ENCODE measurements at places on chromosomes 2 and 18.

DNA sequence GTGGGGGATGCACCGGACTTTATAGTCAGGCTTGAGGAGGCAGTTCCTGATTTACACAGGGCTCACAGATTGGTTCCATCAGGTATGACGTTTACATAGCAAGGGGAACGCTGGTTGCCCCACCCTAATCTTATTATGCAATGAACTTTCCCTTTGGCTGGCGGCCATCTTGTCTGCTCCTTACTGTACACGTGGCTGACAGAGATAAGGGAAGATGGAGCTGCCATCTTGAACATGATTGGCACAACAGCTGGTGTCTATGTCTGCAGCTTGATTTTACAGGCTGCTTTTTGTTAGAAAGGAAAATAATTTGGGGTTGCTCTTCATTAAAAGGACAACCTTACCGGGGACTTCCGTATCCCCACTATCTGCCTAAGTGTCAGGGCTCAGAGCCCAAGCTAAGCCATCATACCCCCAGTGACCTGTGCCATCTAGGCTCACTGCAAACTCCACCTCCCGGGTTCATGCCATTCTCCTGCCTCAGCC lies 33.5 kb upstream of the ATG16L1 start:
- DNase-seq, result no peak

DNA sequence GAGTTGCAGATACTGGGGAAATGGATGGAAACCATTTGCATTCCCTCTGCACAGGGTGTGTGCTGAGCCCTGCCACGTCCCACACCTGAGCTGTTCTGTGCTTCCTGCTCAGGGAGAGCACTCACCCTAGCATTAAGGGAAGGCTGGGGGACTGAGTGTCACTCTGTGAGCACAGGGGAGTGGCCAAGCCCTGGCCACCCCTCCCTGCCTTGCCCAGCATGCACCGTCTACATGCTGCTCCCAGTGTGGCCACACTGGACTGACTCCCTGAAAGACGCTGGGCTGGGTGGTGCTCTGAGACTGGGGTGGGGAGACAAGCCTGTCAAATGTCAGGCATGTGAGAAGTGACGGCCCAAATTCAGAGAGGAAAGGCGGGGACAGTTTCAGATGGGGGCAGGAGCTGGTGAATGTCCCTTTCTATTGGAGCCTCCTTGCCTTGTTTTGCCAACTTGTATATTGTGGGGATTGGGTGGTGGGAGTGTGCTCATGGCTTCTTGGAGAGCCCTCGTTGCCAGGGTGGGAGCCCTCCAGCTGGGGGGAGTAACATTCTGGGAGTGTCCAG lies 298.4 kb upstream of the HS6ST1 start:
- DNase-seq, result no peak

DNA sequence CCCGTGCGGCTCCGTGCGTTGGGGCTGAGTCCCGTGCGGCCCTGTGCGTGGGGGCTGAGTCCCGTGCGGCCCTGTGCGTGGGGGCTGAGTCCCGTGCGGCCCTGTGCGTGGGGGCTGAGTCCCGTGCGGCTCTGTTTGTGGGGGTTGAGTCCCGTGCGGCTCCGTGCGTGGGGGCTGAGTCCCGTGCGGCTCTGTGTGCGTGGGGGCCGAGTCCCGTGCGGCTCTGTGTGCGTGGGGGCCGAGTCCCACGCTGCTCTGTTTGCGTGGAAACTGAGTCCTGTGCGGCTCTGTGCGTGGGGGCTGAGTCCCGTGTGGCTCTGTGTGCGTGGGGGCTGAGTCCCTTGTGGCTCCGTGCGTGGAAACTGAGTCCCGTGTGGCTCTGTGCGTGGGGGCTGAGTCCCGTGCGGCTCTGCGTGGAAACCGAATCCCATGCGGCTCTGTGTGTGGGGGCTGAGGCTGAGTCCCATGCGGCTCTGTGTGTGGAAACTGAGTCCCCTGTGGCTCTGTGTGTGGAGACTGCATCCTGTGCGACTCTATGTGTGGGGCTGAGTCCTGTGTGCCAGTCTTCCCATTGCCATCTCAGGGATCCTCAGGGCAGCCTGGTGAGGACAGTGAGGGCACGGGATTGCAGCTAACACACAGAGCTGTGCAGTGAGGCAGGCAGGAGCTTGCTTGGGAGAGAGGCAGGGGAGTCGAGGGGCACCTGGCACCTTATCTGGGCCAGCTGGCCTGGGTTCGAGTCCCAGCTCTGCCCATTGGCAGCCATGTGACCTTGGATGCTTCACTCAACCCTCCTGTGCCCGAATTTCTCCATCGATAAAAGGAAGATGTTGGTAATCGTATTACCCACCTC lies 44.5 kb downstream of the LDLRAD4 start:
- DNase-seq, result no peak

DNA sequence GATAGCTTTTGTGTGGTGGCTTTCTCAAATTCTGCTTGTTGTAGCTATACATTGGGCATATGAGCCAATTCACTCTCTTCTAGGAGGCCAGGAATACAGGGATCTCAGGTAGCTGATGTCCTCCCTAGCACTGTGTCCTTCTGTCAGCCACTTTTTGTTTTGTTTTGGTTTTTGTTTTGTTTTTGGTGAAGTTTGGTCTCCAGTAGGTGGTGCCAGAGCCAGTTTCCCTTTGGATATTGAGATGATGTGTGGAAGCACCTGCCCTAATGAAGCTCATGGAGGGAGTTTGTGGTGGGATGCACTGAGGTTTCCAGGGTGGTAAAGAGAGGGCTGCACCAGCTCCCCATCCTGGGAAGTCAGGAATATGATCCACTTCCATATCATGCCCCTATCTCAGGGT lies 100.5 kb upstream of the VWC2L start:
- DNase-seq, result no peak
